GM23248 (cell line): ENCODE measurements at places on chromosomes 2 and 18.
A peak's percentile ranks its signal among the peaks of the same experiment; 100 is the strongest.

DNA sequence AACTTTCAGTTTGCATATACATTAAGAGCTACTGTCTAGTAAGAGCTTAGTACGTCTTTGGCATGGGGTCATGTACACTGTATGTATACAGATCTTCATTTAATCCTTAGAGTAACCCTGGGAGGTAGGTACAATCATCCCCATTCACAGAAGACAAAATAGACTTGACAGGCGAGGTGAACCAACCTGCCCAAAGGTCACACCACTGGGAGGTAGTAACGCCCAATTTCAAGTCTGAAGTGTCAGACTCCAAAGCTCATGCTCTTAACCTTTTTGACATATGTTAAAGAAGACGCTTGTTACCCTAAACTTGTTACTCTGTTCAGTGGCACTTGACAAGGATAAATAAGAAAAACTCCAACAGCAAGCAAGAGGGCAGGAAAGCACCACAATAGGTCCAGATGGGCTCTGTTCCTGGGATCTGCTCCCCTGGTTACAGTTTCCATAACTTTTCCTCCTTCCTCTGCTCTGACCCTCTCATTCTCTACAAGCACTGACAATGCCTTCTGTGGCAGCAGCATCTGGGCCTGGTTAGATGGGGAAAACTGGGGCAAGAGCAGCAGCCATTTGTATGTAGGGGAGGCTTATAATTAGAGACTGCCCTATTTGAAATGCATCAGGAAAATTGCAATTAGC is 64.7 kb upstream of the SERTAD2 start:
- DNase-seq, result no peak

DNA sequence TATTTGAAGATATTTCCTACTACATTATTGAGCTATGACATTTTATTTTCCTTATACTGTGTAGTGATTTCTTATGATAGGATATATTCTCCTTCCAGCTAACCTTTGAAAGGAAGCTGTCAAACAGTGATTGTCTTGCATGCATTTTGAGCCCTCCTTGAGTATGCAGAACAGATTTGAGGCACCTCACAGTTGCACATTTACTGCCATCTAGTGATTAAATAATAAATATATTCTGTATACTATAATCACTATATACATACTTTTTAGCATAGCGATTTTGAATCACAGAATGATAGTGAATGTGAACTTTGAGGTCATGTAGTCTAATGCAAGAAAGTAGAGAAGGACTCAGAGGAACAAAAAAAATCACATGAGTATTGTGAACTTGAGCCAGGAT is 268.4 kb upstream of the CDH19 start:
- no peak for DNase-seq

DNA sequence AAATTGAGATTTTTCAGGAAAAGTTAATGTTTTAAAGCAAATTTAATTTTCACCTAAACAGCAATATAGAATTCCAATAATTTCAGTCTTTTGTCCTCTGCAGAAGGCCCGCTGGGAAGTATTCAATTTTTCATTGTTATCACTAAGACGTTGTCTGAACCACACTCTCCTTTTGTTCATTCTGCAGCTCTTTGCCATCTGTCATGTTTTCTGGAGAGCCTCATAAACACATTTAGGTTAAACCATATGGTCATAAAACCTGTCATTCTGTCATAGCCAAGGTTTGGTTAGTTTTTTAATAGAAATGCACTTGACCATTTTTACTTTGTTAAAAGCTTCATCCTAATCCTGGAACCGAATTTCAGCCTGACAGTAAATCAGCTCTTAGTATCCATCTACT is 54.0 kb upstream of the PGAP1 start:
- no peak for DNase-seq

DNA sequence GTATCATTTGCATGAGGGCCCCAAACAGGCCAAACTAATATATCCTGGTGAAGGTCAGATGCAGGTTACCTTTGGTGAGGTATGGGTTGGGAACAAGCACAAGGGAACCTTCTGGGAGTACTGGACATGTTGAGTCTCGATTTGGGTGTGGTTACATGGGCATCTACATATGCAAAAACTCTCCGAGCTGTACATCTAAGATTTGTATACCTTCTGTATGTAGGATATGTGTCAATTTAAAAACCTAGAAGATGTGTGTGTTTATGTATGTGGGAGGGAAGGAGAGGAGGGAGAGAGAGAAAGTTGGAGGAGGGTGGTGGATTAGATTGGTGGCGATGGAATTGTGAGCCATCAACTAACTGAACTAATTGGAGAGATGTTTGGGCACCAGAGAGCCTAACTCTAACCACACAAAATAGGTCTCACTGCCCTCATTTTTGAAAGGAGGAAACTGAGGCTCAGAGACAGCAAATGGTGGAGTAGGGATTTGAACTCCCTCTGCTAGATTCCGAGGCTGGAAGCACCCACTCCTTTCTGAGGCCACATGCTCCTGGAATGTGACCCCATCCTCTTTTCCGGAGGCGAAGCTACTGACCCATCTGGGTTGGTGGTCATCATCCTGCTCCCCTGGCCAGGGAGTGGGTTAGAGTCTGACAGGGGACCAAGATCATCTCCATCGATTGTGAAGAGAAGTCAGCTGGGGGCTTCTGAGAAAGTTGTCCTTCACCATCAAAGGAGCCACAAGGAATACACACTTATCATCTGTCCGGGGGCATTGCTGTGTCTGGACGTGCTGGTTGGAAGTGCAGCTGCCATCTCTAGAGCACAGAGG is 107.3 kb upstream of the MYCN start:
- no peak for DNase-seq

- peak; percentile 14 for DNase-seq
Measured at GRCh38 chr18:47775961-47776360, 154.5 kb downstream of the SMAD2 start.

DNA sequence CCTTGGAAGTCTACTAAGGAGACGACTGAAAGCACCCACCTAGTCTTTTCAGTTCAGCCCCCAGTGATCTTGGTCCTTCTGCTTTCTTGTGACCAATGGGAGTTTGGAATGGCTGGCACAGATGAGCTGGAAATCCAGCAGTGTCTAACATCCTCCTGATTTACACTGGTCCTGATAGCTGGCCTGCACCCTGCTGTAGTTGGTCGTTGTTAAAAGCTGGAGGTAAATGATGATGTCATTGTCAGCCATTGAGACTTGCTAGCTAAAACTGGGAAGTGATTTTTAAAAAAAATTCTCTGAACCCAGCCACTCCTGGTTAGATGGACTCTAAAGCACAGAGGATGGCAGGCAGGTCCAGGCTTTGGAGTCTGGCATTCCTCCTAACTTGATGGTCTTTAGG is 19.3 kb downstream of the CCT7 start:
- no peak for DNase-seq

DNA sequence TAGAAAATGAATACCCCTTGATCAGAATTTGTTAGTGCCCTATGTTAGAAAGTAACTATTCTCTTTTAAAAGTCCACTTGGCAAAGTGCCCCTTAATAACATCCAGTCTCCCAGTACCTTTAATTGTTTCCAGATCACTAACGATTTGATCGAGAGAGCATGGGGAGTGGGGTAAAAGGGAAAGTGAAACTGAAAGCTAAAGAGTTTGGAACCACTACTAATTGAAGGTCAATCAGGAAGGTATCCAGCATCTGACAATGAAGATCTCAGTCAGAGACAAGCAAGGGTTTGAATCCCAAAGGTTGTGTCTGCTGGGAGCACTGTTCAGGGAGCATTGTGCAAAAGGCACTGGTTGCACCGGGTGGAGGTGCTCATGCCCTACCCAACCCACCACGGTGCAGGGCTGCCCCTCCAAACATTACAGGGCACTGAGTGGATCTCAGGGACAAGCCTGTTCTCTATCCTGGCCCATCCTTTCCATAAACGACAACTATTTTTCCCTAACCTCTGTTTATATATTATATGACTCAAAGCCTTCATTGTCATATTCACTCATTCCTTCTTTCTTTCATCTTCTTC is 14.6 kb upstream of the RIT2 start:
- peak; percentile 33 for DNase-seq

DNA sequence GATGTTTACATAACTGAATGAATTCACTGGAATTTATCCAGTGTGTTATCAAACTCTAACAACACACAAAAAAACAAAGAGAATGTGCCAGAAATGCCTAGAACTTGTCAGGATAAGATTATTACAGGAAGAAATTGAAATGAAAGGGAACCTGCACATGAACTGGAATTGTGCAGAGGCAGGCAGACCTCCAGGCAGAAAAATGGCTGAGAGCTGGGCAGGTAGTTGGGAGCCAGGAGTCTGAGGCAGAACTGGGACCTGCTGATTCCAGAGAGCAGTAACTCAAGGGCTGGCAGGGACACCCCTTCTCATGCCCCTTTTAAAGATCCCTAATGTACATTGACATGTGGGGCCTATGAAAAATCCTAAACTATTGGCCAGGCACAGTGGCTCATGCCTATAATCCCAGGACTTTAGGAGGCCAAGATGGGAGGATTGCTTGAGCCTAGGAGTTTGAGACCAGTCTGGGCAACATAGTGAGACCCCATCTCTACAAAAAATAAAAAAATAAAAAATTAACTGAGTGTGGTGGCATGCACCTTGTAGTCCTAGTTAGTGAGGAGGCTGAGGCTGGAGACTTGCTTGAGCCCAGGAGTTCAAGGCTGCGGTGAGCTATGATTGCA is 674 bp upstream of the SP110 start:
- no peak for DNase-seq

DNA sequence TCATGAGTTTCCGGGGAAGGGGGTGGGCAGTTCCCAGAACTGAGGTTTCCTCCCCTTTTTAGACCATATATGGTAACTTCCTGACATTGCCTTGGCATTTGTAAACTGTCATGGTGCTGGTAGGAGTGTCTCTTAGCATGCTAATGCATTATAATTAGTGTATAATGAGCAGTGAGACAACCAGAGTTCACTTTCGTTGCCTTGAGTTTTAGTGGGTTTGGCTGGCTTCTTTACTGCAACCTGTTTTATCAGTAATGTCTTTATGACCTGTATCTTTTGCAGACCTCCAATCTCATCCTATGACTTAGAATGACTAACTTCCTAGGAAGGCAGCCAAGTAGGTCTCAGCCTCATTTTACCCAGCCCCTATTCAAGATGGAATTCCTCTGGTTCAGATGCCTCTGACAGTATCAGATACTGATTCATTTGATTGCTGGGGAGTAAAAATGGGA is 447.3 kb downstream of the XIRP2 start:
- no peak for DNase-seq

DNA sequence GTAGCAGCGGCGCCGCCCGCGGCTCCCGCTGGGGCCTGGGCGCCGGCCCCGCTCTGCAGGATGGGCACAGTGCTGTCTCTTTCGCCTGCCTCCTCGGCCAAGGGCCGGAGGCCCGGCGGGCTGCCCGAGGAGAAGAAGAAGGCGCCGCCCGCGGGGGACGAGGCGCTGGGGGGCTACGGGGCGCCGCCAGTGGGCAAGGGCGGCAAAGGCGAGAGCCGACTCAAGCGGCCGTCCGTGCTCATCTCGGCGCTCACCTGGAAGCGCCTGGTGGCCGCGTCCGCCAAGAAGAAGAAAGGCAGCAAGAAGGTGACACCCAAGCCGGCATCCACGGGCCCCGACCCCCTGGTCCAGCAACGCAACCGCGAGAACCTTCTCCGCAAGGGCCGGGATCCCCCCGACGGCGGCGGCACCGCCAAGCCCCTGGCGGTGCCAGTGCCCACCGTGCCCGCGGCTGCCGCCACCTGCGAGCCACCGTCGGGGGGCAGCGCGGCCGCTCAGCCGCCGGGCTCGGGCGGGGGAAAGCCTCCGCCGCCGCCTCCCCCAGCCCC is 369 bp downstream of the CDK5R2 start:
- no peak for DNase-seq

DNA sequence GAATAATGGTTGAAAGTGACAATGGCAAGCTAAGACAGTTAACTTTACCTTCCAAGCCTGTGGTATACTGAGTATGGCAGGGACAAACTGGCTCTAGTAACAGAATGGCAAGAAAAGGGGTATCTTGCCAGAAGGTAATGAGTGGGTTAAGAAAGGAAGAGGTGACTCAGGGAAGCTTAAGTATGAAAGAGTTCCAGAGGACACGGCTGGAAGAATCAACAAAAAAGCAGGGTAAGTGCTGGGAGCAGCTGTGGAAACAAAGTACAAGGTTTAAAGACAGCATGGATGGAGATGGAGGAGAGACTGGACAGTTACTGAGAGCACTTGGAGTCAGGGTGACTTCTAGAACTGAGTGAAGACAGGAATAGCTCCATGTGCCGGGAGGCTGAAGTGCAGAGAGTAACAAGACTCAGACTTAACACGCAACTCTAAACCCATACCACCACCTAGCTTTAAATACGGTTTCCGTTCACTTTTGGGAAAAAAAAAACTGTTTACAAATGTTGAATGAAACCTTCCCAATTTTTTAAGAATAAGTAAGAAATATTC is 69.0 kb downstream of the REV1 start:
- DNase-seq, result peak; percentile 80

DNA sequence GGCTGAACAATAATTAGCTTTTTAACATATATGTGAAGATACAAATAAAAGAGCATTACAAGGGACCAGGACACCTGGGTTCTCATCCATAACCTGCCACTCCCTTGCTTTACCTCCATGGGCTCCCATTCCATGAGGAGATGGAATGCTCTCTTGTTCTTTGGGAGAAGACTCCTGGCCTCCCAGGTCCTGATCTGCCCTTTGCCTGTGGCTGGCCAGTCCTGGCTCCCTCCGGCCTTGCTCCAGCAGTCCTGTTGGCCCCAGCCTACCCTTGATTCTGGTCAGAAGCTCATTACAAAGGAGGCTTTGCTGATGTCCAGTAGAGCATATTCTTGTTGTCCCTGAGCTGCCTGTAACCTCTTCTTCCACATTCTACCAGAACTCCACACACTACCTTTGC is 60.3 kb downstream of the ADD2 start:
- DNase-seq, result no peak

- DNase-seq, result no peak
Measured at GRCh38 chr18:52829876-52830405, 489.9 kb downstream of the DCC start.

- DNase-seq, result no peak
Measured at GRCh38 chr2:162266460-162266760, 23.2 kb upstream of the FAP start.

GRCh38 chr18:34632321-34632720 is 77.8 kb upstream of the DTNA start:
- no peak for DNase-seq

DNA sequence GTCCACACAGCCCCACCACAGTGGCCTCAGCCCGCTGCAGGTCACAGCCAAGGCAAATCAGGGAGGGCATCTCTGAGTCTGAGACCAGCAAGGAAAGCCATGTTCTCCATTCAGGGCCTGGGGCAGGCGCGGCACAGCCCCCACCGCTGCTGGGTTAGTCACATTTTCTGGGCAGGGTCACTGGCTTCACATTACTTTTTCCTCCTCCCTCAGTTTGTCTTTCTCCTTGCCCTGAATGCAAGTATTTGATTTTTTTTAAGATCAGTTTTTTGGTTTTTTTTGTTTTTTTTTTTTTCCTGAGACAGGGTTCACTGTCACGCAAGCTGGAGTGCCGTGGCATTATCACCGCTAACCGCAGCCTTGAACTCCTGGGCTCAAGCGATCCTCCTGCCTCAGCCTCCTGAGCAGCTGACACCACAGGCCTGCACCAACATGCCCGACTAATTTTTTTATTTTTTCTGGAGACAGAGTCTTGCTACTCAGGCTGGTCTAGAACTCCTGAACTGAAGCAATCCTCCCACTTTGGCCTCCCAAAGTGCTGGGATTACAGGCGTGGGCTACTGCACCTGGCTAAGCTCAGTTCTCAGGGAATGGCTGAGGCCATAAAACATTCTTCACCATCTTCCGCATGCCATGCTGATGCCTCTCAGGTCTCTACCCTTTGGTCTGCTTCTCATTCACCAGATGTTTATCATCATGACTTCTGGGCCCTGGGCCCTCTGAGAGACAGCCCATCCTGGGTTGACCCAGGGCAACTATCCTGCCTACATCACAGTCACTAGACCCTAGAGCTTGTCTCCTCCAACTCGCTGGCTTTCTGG is 628 bp upstream of the CAPG start:
- DNase-seq, result peak; percentile 72
